Substantia nigra (tissue), 51 donors: ENCODE measurements at places on chromosomes 7 and 10.

DNA sequence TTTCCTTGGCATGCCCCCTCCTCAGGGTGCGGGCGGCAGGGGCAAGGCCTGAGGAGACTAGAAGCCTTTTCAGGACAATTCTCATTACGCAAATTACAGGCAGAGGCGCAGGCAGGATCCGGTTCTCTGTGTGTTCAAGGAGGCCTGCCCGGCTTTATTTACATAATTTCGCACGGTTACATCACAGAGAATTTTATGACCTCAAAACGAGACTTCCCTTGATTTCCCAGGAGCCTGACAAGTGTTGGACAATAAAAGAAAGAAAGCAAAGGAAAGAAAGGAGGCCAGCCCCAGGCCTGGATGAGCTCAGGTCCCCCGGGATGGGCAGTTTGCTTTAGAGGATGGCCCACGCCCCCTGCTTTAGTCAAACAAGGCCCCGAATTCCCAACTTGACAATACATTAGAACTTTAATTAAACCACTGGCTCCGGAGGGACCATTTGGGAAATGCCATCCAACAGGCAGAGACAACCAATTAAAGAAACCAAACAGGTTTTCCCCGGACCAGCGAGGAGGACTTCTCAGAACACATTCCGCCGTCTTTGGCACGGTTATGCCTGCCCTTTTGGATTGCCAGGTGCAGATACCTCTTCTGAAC, 2.9 kb downstream of the MNX1 start:
- no peak for DNase-seq

DNA sequence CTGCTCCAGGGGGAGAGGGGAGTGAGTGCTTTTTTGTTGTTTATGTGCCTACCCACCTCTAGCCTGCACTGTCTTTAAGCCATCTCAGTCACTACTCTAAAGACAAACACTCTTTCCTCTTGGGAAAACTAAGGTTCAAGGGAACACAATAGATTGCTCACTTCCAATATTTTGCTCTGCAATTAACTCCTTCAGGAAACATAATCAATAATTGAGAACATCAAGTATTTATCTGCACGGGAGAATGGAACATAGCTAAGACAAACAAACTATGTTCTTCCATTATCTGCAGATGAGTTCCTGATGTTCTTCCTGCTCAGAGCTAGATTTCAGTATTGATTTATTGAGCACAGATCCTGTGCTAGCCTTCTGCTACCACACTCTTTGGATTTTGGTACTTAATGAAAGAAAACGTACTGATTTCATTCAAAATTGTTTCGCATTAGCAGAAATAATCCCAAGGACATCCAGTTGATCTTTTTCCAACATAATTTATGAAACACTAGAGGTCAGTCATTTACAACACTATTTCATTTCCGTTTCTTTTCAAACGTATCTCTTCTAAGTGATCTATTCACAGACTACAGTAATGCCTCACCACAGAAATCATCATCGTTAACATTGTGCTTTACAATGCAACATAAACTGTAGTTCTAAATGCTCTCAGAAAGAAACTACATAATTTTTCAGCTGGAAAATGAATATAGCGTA, 8.3 kb downstream of the NEBL start:
- no peak for DNase-seq

- no peak for DNase-seq
Observed at GRCh38 chr10:82821043-82821442, 946.0 kb downstream of the NRG3 start.

- no peak for DNase-seq
Observed at GRCh38 chr7:140242057-140243031, 65.6 kb upstream of the KDM7A start.

DNA sequence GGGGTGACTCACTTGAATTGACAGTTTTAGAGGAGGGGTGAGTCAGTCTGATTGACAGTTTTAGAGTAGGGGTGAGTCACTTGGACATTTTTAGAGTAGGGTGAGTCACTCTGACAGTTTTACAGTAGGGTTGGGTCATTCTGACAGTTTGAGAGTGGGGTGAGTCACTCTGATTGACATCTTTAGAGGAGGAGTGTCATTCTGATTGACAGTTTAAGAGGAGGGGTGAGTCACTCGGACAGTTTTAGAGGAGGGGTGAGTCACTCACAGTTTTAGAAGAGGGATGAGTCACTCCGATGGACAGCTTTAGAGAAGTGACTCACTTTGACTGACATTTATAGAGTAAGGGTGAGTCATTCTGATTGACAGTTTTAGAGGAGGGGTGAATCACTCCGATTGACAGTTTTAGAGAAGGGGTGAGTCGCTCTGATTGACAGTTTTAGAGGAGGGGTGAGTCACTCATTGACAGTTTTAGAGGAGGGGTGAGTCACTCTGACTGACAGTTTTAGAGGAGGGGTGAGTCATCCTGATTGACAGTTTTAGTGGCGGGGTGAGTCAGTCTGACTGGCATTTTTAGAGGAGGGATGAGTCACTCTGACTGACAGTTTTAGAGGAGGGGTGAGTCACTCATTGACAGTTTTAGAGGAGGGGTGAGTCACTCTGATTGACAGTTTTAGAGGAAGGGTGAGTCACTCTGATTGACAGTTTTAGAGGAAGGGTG, 595.9 kb downstream of the DNAJB6 start:
- no peak for DNase-seq

GRCh38 chr7:16615228-16615627, 30.3 kb downstream of the ANKMY2 start:
- DNase-seq = no peak
